Activated naive CD4-positive, alpha-beta T cell (primary cell): ENCODE measurements at places on chromosomes 3 and 15.

DNA sequence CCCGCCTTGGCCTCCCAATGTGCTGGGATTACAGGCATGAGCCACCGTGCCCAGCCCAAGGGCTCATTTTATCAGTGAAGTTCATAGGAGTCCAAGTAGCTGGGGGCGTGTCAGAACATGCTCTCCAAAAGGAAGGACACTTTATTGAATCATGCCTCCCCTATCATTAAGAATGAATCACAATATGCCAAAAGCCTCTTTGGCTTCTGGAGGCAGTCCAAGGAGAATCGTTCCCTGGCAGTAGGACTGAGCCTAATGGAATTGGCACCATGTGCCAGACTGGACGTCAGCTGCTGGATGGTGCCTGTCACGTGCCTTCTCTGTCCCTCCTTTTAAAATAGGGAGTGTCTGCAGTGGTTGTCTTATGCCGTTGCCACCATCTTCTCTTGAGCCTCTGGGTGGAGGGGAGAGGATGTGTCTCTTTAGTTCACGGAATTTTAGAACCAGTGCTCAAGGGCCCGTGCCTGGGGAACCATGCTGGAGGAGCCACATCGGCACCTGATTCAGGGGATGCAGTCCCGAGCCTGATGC, 234.7 kb upstream of the LYSMD4 start:
- no peak for DNase-seq

DNA sequence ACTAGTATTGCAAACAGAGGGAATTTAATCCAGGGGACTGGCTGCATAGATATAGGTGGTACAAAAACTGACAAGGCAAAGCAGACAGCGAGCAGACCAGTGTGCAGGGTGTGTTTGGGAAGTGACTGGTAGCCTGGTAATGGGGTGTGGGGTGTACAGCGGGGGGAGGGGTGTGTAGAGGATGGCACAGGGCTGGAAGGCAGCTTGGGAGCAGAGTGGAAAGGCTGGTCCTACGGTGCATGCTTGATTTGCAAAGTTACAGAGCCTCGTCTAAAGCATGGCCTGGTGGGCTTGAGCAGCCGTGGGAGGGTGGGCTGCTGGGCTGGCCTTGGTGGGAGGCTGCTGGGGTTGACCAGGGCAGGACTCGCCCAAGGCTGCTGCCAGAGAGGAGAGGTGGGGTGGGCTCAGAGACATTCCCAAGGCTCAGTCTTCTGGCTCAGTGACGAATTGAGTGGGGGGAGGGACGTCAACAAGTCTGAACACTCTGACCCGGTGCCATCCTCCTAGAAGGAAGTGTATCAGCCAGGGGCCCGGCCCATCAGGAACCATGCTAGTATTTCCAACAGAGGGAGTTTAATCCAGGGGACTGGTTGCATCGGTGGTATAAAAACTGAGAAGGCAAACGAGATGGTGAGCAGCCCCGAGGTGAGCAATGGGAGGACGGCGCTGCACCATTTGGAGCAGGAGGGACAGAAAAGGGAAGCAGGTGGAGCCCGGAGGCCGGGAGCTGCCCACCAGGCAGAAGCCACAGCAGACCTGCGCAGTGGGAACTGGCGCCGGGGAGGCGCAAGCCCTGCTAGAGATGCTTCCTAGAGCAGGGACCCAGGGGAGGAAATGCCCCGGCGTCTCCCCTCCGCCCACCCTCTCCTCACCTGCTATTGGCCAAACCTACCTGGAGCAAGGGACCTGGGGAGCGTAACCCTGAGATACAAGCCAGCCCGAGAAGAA, 29.2 kb downstream of the CPN2 start:
- no peak for DNase-seq

GRCh38 chr3:136751316-136752171, 634 bp downstream of the STAG1 start:
- peak; percentile 51 for DNase-seq

DNA sequence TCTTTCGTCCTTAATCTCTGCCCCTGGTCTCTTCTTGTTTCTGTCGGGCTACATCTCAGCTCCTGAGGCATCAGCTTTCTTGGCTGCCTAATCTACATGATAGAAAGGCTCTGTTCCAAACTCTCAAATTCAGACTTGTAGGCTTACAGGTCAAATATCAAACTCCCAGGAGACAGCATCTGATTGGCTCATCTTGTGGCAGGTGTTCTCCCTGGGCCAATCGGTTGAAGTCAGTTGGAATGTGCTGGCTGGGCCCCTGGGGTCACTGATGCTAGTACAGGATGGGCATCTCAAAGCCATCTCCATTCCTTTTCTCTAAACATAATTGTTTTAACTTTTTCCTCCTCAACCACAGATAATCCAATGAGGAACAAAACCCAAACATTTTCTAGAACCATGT, 198.7 kb downstream of the CNTN3 start:
- DNase-seq, result no peak

- no peak for DNase-seq
These were observed 904.6 kb downstream of the PDCD6IP start for GRCh38 chr3:34703053-34703452.

DNA sequence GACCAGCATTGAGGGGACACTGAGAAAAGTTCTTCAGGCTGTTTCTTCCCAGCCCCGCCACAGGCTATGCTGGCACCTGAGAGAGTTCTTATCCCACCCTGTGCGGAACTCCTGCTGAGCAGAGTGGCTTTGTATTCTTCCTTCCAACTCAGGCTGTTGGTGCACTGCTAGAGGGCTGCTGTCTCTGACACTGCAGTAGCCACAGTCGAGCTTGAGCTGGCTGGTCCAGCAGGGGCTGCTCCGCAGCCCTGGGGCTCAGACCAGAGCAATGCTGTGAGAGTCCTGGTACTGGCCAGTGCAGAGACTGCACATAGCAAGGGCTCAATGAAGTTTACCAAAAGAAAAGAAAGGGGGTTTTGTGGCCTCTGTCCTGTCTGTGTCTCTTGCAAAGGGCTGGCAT, 3.6 kb downstream of the GNAI2 start:
- no peak for DNase-seq

DNA sequence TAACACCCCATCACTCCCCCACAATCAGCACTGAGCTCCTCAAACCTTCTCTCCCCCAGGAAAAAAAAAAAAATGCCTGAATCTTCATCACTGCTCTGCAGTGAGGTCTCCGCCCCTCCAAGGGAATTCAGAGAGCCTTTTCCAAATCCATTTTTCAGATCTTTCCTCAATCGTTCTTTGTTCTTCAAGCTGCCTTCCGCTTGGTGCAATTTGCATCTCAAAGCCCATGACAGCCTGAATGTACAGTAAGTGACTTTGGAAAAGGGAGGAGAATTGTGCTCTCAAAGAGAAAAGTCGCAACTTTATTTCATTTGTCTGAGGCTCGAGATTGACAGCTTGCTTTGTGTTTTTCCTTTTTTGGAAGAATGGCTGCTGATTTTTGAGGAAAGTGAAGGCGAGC, 75.0 kb downstream of the CORO2B start:
- no peak for DNase-seq

DNA sequence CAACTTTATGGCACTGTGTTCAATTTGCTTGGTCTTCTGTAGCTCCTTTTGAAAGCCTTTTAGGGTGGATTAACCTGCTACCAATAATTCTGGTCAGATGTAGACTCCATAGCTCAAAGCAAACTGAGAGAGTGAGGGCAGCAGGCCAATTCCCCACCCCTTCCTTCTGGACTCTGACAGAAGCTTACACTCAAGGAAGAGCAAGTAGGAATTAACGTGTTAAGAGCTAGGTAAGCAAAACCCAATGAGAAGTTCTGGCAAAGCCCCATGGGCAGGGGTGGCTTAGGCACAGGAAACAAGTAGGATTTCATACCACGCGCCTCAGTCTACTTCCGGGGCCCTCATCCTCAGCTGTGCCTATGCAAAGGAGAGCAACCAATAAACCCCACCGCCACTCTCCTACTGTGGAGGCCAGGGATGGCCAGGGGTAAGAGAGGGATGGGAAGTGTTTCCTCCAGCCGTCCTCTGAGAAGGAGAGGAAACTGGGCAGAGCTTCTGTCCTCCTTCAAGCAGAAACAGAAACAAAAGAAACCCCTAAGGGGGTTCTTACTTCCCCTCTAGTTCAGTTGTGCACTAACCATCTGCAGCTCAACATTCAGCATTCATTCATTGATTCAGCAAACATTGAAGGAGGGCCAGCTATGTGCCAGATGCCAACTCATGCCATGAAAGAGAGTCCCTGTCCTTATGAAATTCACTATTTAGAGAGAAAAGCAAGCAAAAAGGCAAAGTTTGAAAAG, 12.6 kb downstream of the CCR5 start:
- no peak for DNase-seq

DNA sequence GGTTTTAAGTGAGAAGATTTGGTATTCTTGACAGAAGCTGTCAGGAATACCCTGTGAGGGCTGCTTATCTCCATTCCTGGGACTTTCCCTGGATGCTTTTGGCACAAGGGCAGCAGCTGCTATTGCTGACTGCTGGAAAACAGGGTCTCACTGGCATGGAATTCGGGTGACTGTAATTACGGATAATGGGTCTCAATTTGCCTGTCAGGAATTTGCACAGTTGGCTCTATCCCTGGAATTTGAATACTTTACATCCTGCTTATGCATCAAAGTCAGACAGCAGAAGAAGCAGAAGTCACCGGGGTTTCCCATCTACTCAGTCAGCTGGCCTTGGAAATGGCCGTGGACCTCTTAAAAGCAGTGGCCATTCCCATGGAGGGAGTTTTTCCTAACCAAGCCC, 25.9 kb upstream of the AKAP13 start:
- no peak for DNase-seq

- no peak for DNase-seq
These were observed 50.9 kb upstream of the CMTM7 start for GRCh38 chr3:32340611-32341365.

DNA sequence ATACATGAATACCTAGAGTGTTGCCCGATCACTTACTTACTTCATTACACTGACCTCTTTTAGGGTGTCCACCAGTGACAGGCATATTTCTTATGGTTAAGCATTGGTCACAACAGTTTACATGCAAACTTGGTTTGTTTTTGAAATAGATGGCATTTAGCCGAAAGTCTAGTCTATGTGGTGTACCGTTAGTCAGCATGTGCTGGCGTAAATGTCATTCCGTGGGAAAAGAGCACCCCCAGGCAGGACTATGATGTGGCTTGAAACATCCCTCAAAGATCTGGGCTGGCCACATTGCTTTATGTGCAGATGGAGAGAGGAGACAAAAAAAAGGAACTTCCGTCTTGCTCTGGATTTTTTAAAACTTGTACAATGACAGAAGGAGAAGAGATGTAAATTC, 357.0 kb upstream of the ICE2 start:
- DNase-seq, result no peak

DNA sequence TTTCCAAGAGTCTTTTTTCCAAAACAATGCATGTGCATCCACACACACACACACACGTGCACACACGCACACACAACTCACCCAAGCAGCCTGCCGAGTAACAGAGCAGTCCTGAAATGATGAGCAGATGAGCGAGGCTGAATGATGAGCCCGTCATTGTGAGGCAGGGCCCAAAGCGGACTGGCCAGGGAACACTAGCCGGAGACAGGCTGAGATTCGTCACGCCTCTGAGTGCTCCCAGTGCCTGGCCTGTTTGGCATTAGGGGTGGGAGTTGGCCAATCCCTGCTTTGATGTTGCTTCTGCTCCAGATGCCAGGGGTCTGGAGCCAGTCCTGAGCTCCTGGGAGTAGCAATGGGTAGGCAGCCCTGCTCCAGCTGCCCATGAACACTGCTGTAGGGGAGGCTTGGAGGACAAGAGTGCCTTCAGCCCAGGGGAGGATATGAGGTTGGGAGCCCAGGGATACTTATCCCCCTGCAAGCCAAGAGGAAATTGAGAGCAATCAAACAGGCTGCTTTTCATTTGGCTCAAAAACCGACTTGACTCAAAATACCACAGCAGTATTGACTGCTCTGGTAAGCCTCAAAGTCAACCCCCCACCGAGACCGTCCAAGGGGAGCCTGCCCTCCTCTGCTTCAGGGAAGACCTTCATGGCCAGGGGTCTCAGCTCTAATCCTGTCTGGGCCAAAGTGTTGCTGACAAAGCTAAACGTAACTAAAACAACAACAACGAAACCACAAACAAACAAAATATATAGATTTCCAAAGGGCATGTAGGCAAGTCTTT, 22.9 kb downstream of the COLQ start:
- DNase-seq, result no peak

DNA sequence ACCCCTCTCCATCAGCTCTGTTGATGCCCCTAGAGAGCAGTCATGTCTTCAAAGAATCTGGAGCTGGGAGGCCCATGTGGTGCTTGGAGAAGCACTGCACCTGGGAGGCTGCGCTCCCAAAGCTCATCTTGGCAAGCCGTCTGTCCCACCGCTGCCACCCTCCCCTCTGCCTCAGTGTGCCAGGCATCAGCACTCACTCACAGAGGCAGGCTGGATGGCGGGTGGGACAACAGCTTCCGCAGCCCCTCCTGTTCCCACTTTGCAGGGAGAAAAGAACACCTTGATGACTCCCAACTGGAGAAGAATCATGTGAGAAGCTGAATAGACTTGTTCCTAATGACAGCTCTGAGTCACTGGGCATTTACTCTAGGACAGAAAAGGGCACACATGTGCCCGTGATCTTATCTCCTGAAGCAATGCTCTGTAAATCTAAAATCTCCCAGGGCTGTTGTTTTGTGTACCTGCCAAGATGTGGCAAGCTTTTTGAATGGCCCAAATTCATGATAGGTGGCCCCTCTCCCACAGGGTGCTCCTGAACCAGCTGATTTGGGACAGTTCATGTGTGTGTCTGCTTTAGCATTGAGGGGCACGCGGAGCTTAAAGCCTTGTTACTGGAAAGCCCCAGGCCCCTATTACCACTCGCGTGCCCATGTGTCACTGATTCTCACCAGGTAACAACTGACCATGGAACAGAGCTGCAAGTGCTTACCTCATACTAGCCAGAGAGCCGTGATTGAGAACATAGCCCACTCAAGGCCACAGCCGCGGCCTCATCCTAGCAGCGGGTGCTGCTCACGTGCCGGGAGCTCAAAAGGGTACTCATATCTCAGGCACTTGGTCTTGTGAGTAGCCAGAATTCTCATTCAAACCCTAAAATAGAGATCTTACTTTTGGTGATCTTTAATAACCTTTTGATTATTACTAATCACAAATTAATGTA, 104.4 kb downstream of the DNAJB8 start:
- DNase-seq, result no peak

GRCh38 chr15:48748535-48748934, 62.3 kb downstream of the CEP152 start:
- DNase-seq, result no peak

DNA sequence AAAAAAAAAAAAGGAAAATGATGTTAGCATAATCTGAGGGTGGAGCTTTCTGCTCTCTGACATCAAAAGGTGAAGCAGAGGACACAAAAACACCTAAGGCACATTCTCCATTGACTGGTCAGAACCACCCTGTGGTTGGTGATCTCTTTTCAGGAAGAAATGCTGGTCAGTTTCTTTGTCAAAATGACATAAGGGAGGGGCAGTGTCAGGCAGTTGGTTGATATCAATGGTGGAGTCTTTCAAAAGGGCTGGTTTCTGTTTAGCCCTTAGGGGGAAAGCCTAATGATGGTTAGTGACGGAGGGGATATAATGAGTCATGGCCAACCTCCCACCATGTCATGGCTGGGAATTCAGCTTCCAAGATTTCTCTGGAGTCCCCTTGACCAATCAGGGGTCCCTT, 185.9 kb upstream of the GBE1 start:
- DNase-seq, result no peak

- no peak for DNase-seq
These were observed 75.6 kb downstream of the MCTP2 start for GRCh38 chr15:94306700-94307650.

- no peak for DNase-seq
These were observed 61.0 kb downstream of the GTPBP8 start for GRCh38 chr3:113051787-113052186.

GRCh38 chr3:15796331-15796730, 1.4 kb downstream of the ANKRD28 start:
- no peak for DNase-seq

- no peak for DNase-seq
These were observed 219.2 kb downstream of the OPA1 start for GRCh38 chr3:193812078-193812725.
